ENCODE measurements at places on chromosomes 7 and 10.

- no peak for DNase-seq
- no peak overlapping the region for H3K27ac ChIP-seq
- H3K4me1 ChIP-seq, result no peaks in the 10 kb centered on the region
These were observed 221.6 kb downstream of the RNLS start for GRCh38 chr10:88361494-88361893.

GRCh38 chr10:74977072-74977471 lies 134.4 kb upstream of the SAMD8 start:
- no peak for DNase-seq
- H3K36me3 ChIP-seq, result peaks cover 28% of the 10 kb centered on the region
- H3K4me3 ChIP-seq, result no peak overlapping the region

DNA sequence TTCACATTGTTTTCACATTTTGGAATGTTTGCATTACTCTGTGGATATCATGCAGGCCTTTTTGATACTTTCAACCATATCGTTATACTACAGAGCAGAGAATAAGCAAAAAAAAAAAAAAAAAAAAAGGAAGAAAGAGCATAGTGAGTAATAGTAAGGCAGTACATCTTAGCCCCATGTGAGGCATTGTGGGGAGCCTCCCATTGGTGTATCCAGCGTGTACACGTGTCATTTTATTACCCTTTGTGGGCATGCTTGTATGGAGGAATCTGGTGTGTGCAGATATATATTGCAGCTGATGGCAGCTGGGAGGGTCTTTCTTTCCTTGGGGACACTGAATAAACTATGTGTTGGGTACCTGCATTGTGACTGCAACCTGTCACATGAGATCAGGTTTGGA lies 19.6 kb downstream of the R3HCC1L start:
- peaks cover 9% of the 10 kb centered on the region for H3K4me1 ChIP-seq
- no peak overlapping the region for H3K4me3 ChIP-seq
- peaks cover 9% of the 10 kb centered on the region for H3K36me3 ChIP-seq
- no peak overlapping the region for H3K27ac ChIP-seq
- H3K27me3 ChIP-seq, result no peaks in the 10 kb centered on the region

- no peak within 1 kb of the TSS for H3K27ac ChIP-seq
- H3K4me3 ChIP-seq, result no peak within 1 kb of the TSS
- no peaks in the 10 kb centered on the region for H3K4me1 ChIP-seq
- no peak for DNase-seq
These were observed at the start of gene OR9A4 for GRCh38 chr7:141916099-141916498. TSS of gene OR9A4 (plus strand) at chr7:141916399. CDS start at chr7:141918876, 2,477 bp downstream.

DNA sequence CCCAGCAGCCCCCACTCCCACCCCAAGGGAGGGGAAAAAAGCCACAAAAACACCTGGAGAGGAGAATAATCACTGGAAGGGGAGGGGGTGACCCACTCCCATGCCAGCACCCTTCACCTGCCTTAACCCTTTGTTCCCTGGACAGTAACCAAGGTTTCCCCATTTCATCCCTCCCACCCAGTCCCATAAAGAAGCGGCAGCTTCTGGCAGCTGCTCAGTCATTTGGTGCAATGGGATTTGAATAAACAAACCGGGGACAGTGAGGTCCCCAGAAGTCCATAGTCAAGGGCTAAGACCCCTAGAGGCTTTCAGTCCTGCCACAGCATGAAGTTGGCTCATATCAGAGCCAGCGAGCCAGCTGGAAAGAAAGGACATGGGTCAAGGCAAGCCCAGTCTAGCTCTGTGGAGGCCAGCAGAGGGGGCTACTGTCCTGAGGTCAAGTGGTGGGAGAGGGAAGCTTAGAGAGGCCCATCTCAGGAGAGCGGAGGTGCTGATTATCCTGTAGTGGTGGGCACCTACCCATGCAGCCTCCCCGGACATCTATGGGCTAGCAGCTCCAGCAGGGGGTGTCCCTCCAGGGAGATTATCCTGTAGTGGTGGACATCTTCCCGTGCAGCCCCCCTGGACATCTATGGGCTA lies 58.9 kb upstream of the LBX1 start:
- H3K27me3 ChIP-seq, result peaks cover 100% of the 10 kb centered on the region
- no peak for DNase-seq
- H3K27ac ChIP-seq, result no peak overlapping the region
- H3K36me3 ChIP-seq, result no peaks in the 10 kb centered on the region
- H3K4me1 ChIP-seq, result peaks cover 34% of the 10 kb centered on the region

- H3K4me1 ChIP-seq, result peaks cover 35% of the 10 kb centered on the region
- no peak for DNase-seq
- H3K36me3 ChIP-seq, result no peaks in the 10 kb centered on the region
- peak overlapping the region; percentile 84 for H3K27ac ChIP-seq
- H3K4me3 ChIP-seq, result no peak overlapping the region
These were observed 11.8 kb upstream of the ACSL5 start for GRCh38 chr10:112361951-112362751.

Data from suprapubic skin (tissue), 4 donors.